Large intestine (tissue), 12 donors: ENCODE measurements at places on chromosomes 5 and 9. TPM values are rescaled to one million over a fixed set of nuclear protein-coding genes. Genes with fewer than 3 reads are reported as not detected.

The PFN3 gene
- not detected for polyA plus RNA-seq

The GDF9 gene
- polyA plus RNA-seq: 0.51 TPM

The STPG3 gene
- 3.4 TPM for polyA plus RNA-seq

The C5orf47 gene
- 0.06 TPM for polyA plus RNA-seq

The RASEF gene
- 11.5 TPM for polyA plus RNA-seq

The LVRN gene
- polyA plus RNA-seq: 0.27 TPM

The CA9 gene
- 4.2 TPM for polyA plus RNA-seq

The PDLIM7 gene
- polyA plus RNA-seq: 118 TPM

The GLRA1 gene
- polyA plus RNA-seq: 0.03 TPM

The TRMT10B gene
- 25.0 TPM for polyA plus RNA-seq

The PCDHGA4 gene
- polyA plus RNA-seq: 0.79 TPM

The ORM2 gene
- not detected for polyA plus RNA-seq

The FCN2 gene
- 0.04 TPM for polyA plus RNA-seq

The DOCK2 gene
- 6.2 TPM for polyA plus RNA-seq

The IPO11 gene
- 20.9 TPM for polyA plus RNA-seq

The SPACA9 gene
- polyA plus RNA-seq: 2.5 TPM

The SHC3 gene
- polyA plus RNA-seq: 0.69 TPM

The CER1 gene
- 0.06 TPM for polyA plus RNA-seq

The FBXO4 gene
- 13.4 TPM for polyA plus RNA-seq

The LCP2 gene
- polyA plus RNA-seq: 15.6 TPM

The CAVIN4 gene
- 1.0 TPM for polyA plus RNA-seq

The ST8SIA4 gene
- polyA plus RNA-seq: 4.7 TPM

The MRRF gene
- 59.7 TPM for polyA plus RNA-seq

The SH2D3C gene
- polyA plus RNA-seq: 7.4 TPM

The ANKRD55 gene
- polyA plus RNA-seq: 0.18 TPM

The SPATA31E1 gene
- 0.48 TPM for polyA plus RNA-seq

The C5orf52 gene
- polyA plus RNA-seq: 0.87 TPM

The F2R gene
- 52.5 TPM for polyA plus RNA-seq

The AGTPBP1 gene
- polyA plus RNA-seq: 12.9 TPM

The BSPRY gene
- 9.5 TPM for polyA plus RNA-seq

The OBP2B gene
- not detected for polyA plus RNA-seq

The CHSY3 gene
- polyA plus RNA-seq: 1.7 TPM

The LCNL1 gene
- polyA plus RNA-seq: 0.09 TPM

The TMEM167A gene
- 68.2 TPM for polyA plus RNA-seq

The BASP1 gene
- polyA plus RNA-seq: 26.3 TPM

The SLC25A2 gene
- 0.04 TPM for polyA plus RNA-seq

The HINT1 gene
- polyA plus RNA-seq: 350 TPM

The DNAH5 gene
- 0.34 TPM for polyA plus RNA-seq

The PAIP2 gene
- 79.9 TPM for polyA plus RNA-seq

The ADAMTS13 gene
- 10.4 TPM for polyA plus RNA-seq

The ARHGAP26 gene
- 31.8 TPM for polyA plus RNA-seq

The FAM169A gene
- 3.7 TPM for polyA plus RNA-seq

The KLF9 gene
- 2.6 TPM for polyA plus RNA-seq

The PRR16 gene
- polyA plus RNA-seq: 2.7 TPM

The ANKRD34B gene
- not detected for polyA plus RNA-seq

The EPB41L4B gene
- polyA plus RNA-seq: 35.5 TPM

The ARHGEF37 gene
- 4.5 TPM for polyA plus RNA-seq

The EGFL7 gene
- 47.5 TPM for polyA plus RNA-seq

The NOXA1 gene
- 11.8 TPM for polyA plus RNA-seq

The C9orf152 gene
- 7.6 TPM for polyA plus RNA-seq

The PLPPR1 gene
- polyA plus RNA-seq: 0.87 TPM

The STARD4 gene
- polyA plus RNA-seq: 32.9 TPM

The NACC2 gene
- polyA plus RNA-seq: 11.8 TPM

The RMND5B gene
- polyA plus RNA-seq: 28.9 TPM

The ABCA1 gene
- 8.6 TPM for polyA plus RNA-seq

The LRRC70 gene
- polyA plus RNA-seq: 4.2 TPM

The ARL14EPL gene
- not detected for polyA plus RNA-seq

The TMEM252 gene
- 2.4 TPM for polyA plus RNA-seq

The GNA14 gene
- 2.7 TPM for polyA plus RNA-seq
